NCI-H1930 (cell line): ENCODE measurements at places on chromosomes 11 and 22.

GRCh38 chr22:43776081-43776670 lies 35.9 kb downstream of the EFCAB6 start:
- no peak for DNase-seq

DNA sequence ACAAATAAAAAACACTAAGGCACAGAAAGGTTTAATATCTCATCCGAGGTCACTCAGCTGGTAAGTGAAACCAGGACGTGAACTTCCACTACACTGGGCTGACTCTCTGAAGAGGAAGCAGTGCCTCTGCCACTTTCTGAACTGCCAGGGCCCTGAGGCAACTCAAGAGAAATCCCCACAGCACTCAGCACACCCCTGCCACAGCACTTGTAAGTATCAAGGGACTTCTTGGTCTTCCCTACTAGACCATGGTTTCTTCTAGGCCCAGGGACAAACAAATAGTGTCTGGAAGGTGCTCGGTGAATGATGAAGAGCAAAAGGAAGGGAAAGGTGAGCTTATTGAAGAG lies 49.7 kb downstream of the RPL27A start:
- no peak for DNase-seq

GRCh38 chr11:86140334-86140990 lies 71.6 kb upstream of the PICALM start:
- no peak for DNase-seq

DNA sequence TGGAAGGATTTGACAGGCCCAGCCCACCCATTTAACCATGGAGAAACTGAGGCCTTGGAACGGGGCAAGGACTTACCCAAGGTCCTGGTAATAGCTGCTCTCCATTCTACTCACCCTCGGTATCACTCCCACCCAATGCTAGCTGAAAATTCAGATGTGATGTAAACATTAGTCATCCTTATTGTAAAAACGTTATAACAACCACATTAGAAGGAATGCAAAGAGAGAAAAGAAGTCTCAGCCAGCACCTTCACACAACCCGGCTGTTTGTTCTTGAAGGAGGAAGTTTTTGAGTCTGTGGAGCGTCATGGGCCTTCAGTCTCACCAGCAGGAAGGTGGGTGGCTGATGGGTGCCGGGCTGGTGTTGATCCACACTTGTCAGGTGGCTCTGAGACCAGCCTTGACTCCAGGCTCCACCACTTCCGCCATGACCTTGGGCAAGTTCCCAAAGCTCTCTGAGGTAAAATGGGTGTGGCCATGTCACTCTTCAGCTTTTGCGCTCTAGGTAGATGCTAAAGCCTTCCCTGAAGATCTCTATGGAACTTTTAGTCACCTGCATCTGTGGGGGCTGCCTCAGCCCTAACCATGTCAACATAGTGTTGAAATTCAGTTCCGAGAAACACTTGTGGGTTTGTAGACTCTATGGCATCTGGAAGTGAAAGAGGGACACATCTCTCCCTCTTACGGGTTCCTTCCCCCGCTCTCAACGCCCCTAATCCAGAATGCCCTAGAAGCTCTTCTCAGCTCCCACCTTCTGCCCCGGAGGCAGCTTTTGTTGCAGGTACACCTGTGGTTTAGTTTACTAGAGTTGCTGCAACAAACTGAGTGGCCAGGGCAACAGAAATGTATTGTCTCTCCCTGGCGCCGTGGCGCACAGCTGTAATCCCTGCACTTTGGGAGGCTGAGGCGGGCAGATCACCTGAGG lies 14.8 kb downstream of the CD6 start:
- no peak for DNase-seq

- DNase-seq: no peak
Measured at GRCh38 chr11:74842967-74843366, 94.3 kb downstream of the RNF169 start.

DNA sequence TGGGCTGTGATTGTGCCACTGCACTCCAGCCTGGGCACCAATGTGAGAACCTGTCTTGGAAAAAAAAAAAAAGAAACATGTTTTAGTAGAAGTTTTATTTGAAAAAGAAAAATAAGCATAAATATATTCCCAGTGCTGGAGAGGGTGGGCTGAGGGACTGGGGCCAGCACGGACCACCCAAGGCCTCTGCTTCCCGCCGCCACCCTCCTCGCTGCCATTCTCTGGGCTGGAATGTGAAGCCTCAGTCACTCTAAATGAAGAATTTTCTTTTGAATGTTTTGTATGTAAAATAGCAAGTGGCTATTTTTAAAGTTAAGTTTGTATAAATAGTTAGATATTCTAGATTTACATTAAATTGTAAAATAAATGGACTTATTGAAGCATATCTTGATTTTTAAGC lies 5.1 kb upstream of the TRMU start:
- no peak for DNase-seq

- no peak for DNase-seq
Measured at GRCh38 chr11:129960216-129961214, 42.1 kb downstream of the PRDM10 start.

GRCh38 chr11:120613264-120614226 lies 102.0 kb downstream of the GRIK4 start:
- DNase-seq: no peak

DNA sequence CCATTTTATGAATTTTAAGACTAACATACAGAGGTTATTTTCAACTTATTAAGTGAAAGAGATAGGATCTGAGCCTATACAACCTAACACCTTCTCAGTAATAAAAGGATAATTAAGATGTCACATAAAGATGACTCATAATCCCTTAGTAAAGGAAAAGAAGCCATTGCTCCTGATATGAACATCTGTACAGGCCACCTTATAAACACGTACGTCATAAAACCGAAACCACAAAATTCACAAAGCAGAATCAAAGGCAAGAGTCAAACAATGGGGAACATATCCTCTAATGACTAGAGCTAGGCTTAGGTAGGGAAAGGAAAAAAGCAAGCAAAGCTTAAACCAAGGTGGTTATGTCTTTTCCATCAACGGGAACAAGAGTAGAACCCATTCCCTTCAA lies 103.5 kb downstream of the KCNA4 start:
- no peak for DNase-seq

DNA sequence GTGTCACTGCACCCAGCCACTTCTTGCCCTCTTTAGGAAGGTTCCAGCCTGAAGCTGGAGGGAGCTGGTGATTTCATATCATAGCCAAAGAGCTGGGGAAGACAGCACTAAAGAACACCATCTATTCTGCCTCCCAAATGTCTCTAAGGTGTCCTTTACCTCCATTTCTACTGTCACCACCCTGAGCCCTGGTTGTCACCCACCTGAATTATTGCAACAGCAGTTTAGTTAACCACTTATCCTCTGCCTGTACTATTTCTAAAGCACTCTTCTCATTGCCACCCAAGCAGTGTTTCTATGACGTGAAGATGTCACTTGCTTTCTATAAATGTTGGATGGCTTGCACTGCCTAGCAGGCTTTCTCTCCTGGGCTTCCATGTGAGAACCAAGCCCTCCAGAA lies 69.4 kb upstream of the EED start:
- no peak for DNase-seq

DNA sequence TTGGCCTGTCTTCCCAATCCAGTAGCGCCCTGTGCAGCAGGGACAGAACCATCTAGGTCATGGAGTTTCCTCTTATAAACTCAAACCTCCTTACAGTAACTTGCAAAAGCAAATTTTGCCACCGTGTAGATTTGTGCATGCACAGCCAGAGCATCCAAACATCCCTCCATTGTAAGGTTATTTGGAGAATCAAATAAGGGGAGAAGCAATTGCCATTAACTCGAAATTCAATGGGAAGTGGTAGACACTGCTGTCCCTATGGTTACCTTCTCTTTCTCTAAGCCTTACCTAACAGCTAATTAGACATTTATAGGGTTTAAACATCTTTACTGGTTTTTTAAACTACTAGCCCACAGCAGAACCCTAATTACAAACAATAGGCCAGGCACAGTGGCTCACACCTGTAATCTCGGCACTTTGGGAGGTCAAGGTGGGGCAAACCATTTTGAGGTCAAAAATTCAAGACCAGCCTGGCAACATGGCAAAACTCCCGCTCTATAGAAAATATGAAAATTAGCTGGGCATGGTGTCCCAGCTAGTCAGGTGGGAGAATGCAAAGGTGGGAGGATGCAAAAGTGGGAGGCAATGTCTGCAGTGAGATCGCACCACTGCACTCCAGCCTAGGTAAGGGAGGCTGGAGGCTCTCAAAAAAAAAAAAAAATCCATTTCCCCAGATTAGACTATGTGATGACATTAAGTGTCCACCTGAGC lies 6.6 kb downstream of the HSPA8 start:
- peak; percentile 8 for DNase-seq

DNA sequence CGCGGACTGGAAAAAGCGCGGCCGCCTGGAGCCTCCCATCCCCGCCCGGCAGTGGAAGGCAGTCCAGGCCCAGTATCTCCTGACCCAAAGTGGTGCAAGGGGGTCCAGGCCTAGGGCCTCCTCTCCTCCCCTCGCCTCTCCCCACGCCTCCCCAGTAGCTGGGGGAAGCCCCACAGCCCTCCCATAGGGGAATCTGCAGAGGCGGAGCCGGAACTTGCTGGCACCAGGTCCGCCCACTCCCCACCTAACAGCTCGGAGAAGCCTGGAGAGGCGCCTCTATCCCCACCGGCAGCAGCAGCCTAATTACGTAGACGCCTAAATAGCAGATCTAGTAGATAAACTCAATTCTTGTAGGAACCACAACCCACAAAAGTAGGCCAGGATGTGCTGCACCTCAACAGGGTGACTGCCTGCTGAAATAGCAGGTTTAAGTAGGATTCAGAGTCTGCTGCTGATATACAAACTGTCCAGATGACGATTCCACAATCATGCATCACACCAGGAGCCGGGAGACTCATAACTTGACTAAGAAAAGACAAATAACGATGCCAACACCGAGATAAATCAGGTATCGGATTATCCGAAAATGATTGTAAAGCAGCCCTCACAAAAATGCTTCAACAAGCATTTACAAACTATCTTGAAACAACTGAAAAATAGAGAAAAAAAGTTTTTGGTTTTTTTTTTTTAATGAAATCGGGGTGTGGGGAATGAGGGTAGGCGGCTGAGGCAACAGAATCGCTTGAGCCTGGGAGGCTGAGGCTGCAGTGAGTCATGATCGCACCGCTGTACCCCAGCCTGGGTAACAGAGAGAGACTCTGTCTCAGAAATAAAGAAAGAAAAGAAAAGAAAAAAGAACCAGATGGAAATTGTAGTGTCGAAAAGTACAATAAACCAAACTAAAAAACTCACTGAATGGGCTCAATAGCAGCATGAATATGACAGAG lies 11.4 kb upstream of the BRD1 start:
- no peak for DNase-seq

GRCh38 chr11:62726915-62727164 lies 417 bp downstream of the HNRNPUL2 start:
- no peak for DNase-seq

DNA sequence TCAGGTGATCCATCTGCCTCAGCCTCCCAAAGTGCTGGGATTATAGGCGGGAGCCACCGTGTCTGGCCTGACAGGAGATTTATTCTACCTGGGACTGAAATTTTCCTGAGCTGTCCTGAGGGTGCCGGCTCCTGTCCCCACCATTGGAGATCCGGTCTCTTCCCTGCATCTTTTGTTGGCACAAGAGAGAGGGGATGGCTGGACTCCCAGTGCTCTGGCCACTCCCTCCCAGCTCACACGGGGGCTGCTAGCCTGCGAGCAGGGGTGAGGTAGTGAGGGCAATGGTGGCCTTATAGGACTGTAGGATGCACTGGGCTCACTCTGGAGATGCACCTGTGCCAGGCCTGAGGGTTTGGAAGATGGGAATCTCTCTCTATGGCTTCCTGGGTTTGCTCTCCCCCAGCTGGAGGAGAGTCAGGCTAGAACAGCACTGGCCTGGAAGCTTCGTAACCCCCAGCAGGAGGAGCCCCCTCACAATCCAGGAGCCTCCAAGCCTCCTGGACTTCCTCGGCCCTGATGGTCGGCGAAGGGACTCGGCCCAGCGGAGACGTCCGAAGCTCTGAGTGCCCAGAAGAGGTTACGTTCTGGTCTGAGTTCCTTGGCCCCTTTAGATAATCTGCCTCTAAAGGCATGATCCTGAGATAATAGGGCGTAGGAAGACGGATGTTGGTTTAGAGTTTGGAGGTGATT lies 106.4 kb downstream of the NECTIN1 start:
- DNase-seq: no peak
